M059J (cell line): ENCODE measurements at places on chromosomes 1 and 21. TPM values are rescaled to one million over a fixed set of nuclear protein-coding genes. Genes with fewer than 3 reads are reported as not detected.

The GBP5 gene
- total RNA-seq: 4.8 and 11.4 TPM in 2 replicates

The LCE1D gene
- not detected in 2 replicates for total RNA-seq

The RNU1-4 gene
- not detected in 2 replicates for total RNA-seq

DNA sequence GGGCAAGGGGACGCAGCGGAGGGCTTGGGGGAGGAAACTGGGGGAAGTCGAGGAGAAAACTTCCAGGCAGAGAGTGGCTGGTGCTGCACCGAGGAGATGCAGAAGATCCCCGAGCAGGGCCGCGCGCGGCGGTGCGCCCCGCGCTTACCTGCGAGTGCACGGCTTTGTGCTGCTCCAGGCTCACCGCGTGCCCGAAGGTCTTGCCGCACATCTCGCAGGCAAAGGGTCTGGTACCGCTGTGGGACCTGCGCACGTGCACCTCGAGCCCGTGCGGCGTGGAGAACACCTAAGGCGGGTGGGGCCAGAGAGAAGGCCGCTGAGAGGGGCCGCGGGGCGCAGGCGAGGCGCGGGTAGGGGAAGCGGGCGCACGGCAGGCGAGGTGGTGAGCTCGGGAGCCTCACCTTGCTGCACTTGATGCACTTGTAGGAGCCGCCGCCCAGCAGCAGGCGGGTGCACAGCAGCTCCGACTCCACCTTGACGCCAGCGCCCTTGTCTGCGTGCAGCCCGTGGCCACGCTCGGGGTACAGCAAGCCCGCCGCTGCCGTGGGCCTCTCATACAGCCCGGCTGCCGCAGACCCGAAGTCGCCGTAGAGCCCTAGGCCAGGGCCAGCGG lies 6.4 kb downstream of the GFI1 start:
- DNase-seq: no peak

DNA sequence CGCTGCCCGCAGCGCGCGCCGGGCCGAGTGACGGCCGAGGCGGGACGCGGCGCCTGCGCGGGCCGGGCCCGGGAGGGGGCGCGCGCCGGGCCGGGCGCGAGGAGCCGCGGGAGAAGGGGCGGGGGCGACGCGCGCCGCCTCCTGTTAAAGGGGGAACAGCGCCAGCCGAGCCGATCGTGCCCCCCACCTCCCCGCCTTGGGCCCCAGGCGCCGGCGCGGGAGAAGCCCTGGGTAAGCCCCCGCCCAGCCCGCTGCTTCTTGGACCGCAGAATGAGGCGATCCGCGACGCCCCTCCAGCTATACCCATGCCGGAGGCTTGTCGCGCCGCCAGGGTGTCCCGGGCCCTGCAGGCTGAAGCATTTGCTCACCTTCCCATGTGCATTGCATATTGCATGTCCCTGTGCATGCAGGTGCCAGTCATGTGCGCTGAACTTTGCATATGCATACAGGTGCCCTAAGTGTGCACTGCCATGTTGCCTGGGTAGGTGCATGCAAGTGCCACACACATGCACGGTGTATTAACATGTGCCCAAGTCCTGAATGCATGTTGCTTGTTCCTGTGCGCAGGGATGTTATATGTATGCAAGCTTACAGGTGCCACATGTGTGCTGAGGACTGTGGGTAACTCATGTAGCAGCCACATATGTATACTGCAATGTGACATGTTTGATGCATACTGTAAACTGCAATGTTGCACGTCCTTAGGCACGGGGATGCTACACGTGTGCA lies at the start of gene ADGRB2:
TSS of gene ADGRB2 (minus strand) at position 29 of the 729 bp plus-strand sequence. CDS start 7,119 bp downstream, outside the sequence.
- no peak for DNase-seq

DNA sequence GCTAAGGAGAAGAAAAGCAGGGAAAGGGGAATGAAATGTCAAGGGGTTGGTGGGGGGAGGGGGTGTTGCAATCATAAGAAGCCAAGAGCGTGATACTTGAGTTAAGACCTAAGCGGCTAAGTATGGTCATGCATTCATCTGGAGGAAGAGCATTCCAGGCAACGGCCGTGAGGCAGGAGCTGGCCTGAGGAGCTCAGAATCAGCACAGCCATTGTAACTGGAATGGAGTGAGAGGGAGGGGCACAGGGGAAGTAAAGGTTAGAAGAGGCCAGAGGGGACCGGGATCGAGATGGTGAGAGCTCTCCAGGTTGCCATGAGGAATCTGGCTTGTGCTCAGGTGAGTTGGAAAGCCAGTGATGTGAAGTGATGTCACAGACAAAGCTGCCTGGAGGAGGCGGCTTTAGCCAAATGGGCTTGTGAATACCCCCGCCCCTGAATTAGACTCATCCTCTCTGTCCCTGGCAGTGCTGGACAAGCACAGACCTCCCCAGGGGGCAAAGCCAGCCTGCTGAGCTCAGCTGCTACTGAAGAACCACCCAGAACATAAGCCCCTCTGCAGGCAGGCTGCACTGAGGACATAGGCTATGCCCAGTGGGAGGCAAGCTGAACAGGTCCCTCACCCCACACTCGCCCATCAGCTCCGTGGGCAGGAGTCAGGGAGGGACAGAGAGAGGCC lies 61.1 kb upstream of the LAPTM5 start:
- no peak for DNase-seq

- peak; percentile 40 for DNase-seq
Measured at GRCh38 chr1:156602557-156602993, 1.3 kb upstream of the GPATCH4 start.

DNA sequence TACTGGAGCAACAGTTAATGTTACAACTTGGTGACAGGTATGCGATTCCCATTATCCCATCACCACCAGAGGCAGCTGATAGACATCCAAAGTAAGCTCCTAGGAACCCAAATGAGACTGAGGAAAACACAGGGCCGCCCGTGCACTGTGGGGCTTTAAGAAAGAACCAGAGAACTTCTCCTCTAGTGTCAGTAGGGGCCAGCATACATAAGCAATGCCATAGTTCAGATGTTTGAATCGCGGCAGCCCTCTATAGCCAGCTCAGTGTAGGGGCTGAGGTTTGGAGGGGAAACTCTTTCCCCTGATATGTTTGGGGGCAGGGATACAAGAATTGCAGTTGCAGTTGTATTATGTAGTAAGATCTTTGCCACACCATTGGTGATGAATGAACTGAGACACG lies 593.3 kb upstream of the NCAM2 start:
- DNase-seq: no peak

DNA sequence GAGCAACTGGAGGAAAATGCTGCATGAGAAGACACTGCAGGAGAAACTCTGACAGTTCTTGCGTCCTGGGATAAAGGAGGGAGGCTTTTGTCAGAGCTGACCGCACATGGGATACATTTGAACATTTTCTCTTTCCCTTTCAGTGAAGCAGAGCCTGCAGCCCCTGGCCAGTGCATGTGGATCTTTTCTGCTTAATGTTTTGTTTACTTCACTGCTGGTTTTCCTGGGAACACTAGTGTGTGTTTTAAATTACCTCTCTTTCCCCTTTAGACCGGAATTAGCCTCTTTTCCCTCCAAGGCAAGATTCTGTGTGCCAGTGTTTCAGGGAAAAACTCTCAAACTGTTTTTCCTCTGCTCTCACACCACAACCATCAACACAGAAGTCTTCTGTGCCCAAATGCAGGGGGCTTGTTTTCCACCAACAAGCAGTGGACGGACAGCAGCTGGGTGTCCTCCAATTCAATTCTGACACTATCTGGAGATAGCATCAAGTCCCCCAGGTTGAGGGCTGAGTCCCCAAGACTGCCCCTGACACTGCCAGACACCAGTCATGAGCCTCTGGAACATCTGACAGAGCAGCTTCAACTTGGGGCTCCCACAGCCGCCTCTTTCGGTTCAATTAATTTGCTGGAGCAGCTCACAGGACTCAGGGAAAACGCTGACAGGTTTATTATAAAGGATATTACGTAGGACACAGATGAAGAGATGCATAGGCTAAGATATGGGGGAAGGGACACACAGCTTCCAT lies 136.2 kb downstream of the RHOU start:
- DNase-seq: no peak

GRCh38 chr1:231554969-231555368 lies 26.5 kb downstream of the TSNAX start:
- DNase-seq: no peak

DNA sequence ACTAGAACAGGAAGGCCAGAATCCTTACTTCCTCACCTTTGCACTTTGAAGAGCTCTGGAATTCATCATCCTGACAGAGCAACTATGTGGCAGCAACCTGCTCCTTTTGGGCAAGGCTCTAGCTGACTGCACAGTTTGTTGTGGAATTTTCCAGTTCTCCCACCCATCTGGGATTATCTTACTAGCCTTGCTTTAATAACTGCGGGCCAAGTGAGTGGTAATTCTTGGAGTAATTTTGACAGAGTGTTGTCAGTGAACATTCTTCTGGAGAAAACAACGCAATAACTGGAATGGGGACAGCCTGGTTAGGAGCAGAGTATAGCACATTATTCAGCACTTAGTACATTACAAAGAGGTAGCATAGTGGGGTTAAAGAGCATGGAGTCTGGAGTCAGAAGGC lies 75.3 kb downstream of the NTMT2 start:
- peak; percentile 32 for DNase-seq

DNA sequence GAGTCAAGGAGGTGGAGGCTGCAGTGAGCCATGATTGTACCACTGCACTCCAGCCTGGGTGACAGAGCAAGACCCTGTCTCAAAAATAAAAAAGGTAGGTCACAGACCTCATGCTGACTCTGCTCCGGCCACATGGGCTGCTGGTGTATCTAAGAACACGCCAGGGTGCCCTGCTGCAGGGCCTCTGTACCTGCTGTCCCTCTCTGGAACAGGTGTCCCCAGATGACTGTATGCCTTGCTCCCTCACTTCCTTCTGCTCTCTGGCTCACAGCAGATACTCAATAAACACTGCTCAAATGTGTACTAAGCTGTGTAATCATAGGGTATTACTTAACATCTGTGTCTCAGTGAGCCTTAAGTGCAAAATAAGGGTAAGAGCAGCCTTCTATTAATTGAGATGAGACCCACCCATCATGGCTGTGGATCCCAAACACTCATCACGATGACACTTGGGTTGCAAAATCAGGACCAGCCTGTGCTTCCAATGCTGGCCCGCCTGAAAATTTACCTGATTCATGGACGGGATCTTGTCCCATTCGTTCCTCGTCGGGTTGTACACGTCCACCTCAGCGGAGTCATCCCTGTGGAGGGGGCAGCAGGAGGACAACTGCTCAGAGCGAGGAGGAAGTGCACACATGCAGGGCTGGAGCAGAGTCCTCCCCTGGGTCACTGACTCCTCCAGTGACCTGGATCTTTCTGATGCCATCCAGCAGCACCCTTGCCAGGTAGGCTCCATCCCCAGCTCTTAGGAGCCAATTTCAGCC lies 7.5 kb downstream of the KLHL21 start:
- no peak for DNase-seq

DNA sequence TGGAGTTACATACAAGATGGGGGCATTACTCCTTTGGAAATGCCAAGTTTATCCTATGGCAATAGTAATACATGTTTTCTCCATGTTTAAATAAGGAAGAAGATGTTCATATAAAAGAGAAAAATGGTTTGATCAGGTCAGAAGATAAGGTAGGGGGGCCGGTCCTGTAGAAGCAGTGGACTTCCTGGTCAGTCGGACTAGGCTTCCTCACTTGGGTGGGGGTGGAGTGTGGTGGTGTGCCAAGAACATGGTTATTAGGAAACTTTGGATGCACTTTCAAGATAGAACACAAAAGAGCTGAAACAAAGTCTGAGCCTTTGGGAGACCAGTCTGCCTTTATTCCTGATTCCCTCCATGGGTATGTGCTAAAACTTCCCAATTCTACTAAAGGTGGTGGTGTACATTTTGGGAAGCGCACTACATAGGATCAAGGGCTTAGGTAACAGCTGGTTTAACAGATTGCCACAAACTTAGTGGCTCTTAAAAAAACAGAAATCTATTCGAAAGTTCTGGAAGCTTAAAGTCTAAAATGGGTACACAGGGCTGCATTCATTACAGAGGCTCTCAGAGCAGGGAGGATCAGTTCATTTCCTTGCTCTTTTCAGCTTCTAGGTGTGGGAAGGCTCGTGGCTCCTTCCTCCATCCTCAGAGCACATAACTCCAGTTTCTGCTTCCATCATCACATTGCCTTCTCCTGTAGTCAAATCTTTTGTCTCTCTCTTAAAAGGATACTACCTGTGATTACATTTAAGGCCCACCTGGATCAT lies 64.6 kb downstream of the KDM1A start:
- no peak for DNase-seq

DNA sequence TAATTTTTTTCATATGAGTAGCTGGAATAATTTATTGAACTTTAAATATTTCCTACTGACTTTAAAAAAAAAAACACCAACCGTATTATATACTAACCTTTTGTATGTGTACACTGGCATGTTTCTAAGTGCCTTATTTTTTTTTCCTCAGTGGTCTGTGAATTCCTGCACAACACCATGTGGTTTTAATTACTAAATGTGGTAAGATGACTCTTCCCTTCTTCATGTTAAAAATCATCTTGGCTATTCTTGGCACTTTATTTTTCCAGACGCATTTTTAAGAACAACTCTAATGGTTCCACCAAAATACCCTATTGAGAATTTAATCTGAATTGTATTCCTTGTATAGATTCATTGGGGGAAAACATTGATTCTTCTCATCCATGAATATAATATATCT lies 28.4 kb downstream of the PPP2R5A start:
- peak; percentile 22 for DNase-seq

DNA sequence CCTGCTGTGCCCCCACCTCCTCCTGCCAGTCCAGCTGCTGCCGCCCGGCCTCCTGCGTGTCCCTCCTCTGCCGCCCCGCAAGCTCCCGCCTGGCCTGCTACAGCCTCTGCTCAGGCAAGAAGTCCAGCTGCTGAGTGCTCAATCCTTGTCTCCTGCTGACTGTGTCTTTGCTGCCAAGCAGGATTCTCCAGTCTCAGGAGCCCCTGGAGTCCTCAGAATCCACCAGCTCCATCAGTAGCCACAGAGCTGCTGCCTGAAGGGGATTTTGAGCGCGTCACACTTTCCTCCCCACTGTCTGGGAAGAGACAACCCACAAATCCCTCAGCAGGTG lies 973 bp downstream of the KRTAP10-11 start:
- no peak for DNase-seq
